Non-pigmented ciliary epithelial cell (primary cell): ENCODE measurements at places on chromosomes 12 and 14.

- no peak for DNase-seq
Observed at GRCh38 chr12:15910468-15910863, 666 bp upstream of the DERA start.

- no peak for DNase-seq
Observed at GRCh38 chr12:6757028-6757690, 4.2 kb upstream of the MLF2 start.

- no peak for DNase-seq
Observed at GRCh38 chr12:85350356-85350755, 70.3 kb downstream of the ALX1 start.

GRCh38 chr12:89775063-89775985 is 66.7 kb upstream of the ATP2B1 start:
- DNase-seq = no peak

GRCh38 chr14:25389948-25390347 is 340.0 kb upstream of the STXBP6 start:
- DNase-seq = no peak

GRCh38 chr14:68451696-68452373 is 341.0 kb downstream of the ZFP36L1 start:
- no peak for DNase-seq

- DNase-seq = no peak
Observed at GRCh38 chr12:79275631-79276030, 411.1 kb downstream of the SYT1 start.

- no peak for DNase-seq
Observed at GRCh38 chr12:99974146-99974545, 10.6 kb downstream of the ANKS1B start.

DNA sequence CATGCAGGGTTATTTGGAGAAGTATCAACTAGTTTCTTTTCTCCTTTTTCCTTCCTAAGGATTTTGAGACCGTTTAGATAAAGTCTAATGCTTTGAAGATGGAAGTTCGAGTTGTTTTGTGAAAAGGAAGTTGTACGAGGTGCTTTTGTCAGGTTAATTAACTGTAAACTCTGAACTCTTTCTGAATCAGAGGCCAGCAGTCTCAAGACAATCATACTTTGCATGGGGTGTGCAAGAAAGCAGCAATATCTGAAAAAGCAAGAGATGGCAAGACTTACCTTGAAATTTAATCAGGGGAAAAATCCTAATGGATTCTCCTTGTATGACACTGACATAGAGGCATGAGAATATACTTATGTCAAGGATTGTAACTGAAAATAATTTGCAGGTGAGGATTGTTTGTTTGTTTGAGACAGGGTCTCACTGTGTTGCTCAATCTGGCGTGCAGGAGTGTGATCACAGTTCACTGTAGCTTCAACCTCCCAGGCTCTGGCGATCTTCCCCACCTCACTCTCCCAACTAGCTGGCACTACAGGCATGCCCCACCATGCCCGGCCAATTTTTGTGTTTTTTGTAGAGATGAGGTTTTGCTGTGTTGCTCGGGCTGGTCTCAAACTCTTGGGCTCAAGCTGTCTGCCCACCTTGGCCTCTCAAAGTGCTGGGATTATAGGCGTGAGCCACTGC is 170.2 kb upstream of the HMGA2 start:
- no peak for DNase-seq

DNA sequence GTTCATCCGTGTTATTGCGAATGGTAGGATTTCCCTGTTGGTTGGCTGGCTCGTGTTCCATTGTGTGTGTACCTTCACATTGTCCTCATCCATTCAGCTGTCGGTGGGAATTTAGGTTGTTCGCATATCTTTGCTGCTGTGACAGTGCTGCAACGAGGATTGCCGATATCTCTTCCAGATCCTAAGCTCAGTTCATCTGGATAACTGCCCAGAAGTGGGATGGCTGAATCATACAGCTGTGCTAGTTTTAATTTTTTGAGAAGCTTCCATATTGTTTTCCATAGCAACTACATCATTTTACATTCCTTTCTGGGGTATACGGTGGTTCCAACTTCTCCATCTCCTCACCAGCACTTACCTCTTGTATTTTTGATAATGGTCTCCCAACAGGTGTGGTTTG is 292.8 kb upstream of the SFSWAP start:
- DNase-seq = no peak

DNA sequence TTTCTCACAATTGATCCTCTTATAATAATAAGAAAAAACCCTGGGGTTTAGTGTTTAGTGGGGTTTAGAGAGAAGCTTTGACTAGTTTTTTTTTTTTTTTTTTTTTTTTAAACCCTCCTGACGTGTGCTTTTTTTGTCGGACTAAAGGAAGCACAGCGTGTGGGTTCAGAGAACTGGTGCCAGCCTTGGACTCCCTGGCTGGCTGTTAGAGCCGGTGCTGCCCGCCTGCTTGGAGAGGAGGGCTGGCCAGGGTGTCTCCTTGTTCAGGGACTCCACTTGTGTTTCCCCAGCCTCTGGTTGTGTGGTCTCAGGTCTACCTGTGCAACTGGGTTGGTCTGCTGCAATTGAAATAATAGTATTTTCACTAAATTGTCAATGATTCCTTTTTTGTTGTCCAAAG is 54.1 kb upstream of the ASPG start:
- DNase-seq = no peak

DNA sequence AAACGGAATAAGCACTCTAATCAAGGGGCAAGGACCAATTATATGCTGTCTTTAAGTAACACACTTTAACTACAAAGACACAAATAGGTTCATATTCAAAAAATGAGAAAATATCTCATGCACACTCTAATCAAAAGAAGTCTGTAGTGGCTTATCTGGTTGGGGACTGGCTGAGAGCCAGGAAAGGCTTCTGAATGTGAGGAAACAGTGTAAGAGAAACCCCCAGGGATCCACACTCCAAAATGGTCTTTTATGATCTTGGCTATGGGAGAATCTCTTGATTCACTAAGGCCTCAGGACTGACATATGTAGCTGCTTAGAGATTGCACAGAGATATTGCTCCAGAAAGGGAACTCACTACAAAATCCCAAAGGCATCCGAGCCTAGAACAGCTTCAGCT is 10.3 kb downstream of the CTSG start:
- DNase-seq = no peak

DNA sequence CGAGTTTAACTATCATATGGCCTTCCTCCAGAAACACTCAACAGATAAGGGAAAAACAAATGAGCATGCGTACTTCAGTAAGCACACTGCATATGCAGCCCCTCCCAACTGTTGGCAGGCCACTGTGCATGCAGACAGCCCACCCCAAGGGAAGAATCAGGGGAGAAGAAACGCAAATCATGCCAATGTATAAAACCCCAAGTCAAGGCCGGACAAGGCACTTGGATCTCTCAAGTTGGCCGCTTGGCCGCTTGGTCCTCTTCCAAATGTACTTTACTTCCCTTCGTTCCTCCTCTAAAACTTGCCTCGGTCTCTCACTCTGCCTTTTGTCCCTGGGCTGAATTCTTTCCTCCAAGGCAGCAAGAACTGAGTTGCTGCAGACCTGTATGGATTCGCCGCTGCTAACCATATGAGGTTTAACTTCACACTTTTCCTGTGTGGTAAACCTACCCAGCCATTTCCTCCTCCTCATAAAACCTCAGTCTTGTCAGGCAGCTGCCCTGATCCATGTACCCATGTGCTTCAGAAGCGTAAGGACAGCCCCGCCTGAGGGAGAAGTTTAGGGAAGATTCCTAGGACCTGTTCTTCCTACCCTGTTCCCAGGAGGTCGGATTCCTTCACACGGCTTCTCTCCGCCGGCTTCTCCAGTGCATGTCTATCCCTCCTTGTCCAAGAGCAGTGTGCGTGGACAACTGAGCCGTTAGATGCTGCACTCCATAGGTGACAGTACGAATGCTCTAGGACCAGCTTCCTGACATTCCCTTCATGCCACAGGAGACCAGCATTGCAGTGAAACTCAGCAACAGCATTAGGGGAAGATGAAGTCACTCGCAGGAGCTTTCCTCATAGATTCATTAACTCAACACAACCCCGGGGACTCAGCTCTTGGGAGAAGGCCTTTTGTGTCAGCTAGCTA is 188.0 kb downstream of the MON2 start:
- DNase-seq = no peak

GRCh38 chr14:77025744-77026165 is 2.8 kb downstream of the IRF2BPL start:
- no peak for DNase-seq

DNA sequence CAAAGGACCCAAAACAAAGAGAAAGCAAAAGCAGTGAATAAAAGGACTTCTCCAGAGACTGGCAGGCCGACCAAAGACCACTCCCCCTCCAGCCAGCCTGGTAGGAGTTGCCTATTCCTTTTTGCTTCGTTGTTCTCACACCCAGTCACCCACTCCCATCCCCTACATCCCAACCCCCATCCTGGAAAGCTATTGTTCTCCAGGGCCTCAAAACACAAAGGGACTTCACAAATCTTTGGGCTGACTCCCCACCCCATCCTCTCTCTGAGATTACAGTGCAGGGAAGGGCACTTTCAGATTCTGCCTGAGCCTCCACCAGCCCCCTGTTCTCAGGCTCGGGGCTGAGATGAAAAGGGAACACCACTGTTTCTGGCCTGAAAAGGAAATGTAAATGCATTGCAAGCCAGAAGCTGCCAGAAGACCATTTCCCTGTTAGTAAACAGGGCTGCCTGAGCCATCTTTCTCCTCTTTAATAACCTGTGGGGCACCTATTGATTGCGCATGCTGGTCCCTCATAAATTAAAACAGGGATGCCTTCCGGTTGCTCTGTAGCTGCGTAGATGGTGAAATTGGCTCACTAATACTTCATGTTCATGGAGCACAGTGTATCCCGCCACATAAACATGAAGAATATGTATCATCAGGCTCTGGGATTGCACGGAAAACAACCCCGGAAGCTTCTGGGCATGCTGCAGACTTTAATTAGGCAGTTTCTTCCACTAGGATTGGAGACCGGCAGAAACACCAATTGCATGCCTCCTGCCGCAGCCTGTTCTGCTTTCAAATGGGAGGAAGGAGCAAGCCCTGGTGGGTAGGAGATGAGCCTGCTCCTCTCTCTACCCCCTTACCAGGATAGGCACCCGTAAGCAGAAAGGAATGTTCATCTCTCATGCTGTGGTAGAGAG is 130.3 kb upstream of the FUT8 start:
- peak; percentile 72 for DNase-seq

- no peak for DNase-seq
Observed at GRCh38 chr14:87186737-87187136, 806.2 kb downstream of the GALC start.

DNA sequence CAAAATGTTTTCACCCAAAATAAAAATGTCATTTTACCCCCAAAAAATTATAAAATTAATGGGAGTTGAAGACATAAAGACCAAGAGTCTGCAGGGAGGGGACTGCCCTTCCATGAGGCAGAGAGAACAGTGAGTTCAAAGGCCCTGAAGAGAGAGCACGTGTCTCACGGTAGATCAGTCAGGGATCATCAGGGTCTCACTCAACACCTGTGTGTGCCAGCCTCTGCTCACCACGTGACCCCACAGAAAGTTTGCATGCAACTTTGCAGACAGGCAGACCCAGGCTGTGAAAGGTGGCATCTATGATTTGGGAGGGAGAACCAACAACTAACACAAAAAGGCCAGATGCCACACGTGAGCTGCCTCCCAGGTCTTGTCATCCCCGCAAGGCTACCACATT is 33.1 kb downstream of the CLMN start:
- no peak for DNase-seq

DNA sequence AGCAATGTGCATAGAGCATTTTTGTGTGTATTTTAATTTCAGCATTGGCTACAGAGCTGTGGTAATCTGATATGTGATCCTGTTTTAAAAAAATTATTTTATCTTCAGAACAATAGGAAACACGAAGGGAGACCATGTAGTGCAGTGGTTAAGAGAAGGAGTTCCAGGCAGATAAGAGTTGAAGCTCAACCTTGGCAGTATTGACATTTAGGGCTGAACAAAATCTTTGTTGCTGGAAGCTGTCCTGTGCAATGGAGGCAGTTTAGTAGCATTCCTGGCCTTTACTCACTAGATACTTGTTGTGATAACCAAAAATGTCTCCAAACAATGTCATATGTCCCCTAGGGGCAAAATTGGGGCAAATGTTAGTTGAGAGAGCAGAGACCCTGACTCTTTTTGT is 59.2 kb downstream of the CHST11 start:
- DNase-seq = no peak

- DNase-seq = no peak
Observed at GRCh38 chr14:68823434-68824206, 30.8 kb upstream of the ZFP36L1 start.

DNA sequence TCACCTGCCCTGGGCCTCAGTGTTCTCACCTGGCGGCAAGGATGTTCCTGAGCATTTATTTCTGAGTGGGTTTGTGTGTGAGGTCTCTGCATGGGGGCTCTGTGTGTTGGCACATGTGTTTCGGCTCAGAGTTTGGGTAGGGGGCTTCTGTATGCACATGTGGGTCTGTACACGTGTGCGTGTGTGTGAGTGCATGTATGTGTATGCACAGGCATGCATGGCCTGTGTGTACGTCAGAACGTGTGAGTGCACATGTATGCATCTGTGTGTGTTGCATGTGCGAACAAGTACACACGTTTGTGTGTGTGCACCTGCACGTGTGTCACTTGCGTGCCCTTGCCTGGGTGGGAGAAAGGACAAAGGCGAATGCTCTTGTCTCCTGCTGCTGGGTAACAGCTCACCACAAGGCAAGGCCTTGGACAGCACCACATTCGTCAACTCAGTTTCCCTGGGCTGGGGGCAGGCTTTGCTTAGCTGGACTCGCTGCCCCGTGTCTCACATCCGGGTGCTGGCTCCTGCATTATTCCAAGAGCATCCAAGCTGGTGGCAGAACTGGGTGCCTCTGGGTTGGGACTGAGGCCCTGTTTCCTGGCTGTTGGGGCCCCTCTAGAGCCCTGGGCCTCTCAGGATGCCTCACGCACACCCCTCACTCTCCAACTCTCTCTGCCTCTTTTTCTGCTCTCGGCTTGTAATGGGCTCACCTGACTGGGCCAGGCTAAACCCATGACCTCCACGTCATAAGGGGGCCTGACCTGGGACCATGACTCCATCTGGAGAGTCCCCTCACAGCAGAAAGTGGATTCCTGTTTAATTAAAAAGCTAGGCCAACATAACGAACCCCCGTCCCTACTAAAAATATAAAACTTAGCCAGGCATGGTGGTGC is 153.6 kb upstream of the C14orf180 start:
- DNase-seq = no peak

DNA sequence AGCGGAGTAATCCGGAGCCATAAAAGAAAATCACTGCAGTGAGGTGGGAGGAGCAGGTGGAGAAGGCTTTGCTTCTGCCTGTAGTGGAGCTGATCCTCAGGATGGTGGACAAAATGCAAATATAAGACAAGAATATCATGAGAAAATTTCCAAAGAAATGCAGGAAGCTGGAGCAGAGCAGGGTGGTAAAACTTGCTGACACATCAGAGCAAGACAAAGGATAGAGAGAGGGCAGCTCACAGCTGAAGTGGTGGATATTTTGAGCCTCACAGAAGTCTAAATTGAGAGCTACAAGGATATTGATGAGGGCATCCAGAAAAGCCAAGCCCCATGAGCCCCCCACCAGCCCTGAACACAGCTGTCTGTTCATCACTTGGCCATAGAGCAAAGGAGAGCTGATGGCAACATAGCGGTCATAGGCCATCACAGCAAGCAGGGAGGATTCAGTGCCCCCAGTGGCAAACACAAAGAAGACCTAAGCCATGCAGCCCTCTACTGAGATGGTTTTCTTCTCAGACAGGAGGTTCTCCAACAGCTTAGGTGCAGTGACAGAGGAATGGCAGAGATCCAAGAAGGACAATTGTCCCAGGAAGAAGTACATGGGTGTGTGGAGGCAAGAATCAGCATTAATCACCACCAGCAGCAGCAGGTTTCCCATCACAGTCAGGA is 30.0 kb upstream of the ANP32D start:
- no peak for DNase-seq

- DNase-seq = no peak
Observed at GRCh38 chr14:63542231-63542999, 762 bp downstream of the PPP2R5E start.

- no peak for DNase-seq
Observed at GRCh38 chr12:108912361-108912760, 32.5 kb downstream of the DAO start.
